ENCODE measurements at places on chromosomes 5 and 9.

DNA sequence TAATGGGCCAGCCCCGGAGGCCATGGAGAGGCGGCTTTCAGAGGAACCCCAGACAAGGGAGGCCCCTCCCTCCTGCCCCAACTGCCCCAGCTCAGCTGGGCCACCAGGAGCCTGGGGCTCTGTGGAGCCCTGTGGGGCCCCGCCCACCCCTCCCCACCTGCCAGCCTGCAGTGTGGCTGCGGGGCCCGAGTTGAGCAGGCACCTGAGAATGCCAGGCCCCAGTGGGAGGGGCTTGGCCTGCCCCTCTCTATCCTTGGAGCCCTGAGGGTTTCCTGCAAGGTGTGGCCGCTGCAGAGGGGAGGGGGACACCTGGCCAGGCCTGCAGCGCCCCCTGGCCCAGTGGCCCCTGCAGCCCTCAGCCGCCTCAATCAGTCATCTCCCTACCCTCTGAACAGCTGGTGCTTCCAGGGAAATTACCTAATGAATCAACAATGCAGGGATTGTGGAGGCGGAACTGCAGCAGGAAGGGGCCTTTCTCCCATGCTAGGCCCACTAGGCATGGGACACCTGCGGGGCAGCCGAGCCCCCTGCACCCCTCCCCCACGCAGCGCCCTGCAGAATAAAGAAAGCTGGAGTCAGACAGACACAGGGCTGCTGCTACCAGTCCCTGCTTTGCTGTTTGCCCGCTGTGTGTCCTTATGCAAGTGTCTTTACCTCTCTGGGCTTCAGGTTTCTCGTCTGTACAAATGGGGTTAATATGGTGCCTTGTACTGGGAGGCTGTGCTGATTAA is 48.0 kb downstream of the LMX1B start:
- no peak for DNase-seq

- no peak for DNase-seq
Measured at GRCh38 chr9:135968601-135969000, 7.4 kb upstream of the UBAC1 start.

DNA sequence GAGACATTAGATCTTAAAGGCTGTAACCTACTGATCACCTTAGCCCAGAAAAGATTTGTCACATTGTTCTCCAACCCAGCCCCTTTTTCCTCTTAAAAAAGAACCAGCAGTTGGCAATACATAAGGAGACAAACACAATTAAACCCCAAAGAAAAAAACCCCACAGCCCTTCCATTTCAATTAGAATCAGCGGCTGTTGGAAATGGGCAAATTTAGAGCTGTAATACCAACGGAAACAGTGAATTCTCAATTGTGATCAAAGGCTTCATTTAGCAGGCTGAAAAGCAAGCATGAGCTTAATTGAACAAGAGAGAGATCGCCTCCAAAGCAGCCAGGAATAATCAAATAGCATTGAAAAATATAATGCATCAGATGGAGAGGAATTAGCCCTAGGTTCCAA is 153.6 kb downstream of the FAM114A2 start:
- no peak for DNase-seq

- DNase-seq: peak; percentile 21
Measured at GRCh38 chr9:99368341-99369326, 146.6 kb downstream of the SEC61B start.
